Nephron progenitor cell (in vitro differentiated cells): ENCODE measurements at places on chromosomes 2 and 18.
A peak's percentile ranks its signal among the peaks of the same experiment; 100 is the strongest.

DNA sequence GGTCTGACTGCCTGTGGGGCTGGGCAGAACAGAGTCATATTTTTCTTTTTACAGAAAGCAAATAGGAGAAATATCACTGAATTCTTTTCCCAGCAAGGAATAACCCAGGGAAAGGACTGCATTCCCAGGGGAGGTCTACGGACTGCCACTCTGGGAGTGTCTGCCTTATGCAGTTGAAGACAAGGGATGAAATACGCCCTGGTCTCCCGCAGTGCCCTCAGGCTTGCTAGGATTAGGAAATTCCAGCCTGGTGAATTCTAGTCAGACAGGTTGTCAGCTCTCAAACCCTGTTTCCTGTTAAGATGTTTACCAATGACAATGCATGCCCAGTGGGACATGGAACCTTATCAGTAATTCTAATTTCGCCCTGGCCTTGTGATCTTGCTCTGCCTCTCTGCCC, 30.3 kb upstream of the PDK1 start:
- DNase-seq: peak; percentile 2
- H3K27me3 ChIP-seq: no peaks in the 10 kb centered on the region
- H3K36me3 ChIP-seq: peaks cover 68% of the 10 kb centered on the region
- no peaks in the 10 kb centered on the region for H3K4me1 ChIP-seq
- H3K27ac ChIP-seq: no peak overlapping the region

- H3K27me3 ChIP-seq: peaks cover 2% of the 10 kb centered on the region
- no peak for DNase-seq
- H3K27ac ChIP-seq: no peak overlapping the region
- H3K36me3 ChIP-seq: no peaks in the 10 kb centered on the region
- peaks cover 13% of the 10 kb centered on the region for H3K4me1 ChIP-seq
- H3K4me3 ChIP-seq: no peak overlapping the region
These were observed 44.0 kb upstream of the CHMP1B start for GRCh38 chr18:11807233-11807632.

- H3K36me3 ChIP-seq: no peaks in the 10 kb centered on the region
- peaks cover 5% of the 10 kb centered on the region for H3K27me3 ChIP-seq
- no peak overlapping the region for H3K4me3 ChIP-seq
- H3K27ac ChIP-seq: peak overlapping the region; percentile 64
- peaks cover 14% of the 10 kb centered on the region for H3K4me1 ChIP-seq
These were observed 1.1 kb upstream of the TTR start for GRCh38 chr18:31590570-31590969.

DNA sequence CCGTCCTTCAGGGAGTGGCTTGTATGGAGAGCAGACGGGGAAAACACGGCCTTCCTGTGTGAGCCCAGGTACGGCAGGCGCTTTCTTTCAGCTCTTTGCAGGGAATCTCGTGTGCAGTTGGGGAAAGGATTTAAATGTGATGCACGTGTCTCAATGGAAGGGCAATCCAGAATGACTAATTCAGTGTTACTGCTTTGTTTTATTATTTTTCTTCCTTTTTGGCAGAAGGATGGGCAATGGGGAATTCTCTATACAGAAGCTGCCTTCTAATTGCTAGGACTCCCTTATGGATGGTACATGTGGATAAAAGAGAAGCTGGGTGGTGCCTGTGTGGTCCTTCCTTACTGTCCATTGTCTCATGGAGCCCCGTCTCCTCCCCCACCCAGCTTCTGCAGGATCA, 107.4 kb downstream of the WDSUB1 start:
- H3K4me1 ChIP-seq: peaks cover 59% of the 10 kb centered on the region
- peaks cover 99% of the 10 kb centered on the region for H3K36me3 ChIP-seq
- H3K27ac ChIP-seq: peak overlapping the region; percentile 50
- no peaks in the 10 kb centered on the region for H3K27me3 ChIP-seq

DNA sequence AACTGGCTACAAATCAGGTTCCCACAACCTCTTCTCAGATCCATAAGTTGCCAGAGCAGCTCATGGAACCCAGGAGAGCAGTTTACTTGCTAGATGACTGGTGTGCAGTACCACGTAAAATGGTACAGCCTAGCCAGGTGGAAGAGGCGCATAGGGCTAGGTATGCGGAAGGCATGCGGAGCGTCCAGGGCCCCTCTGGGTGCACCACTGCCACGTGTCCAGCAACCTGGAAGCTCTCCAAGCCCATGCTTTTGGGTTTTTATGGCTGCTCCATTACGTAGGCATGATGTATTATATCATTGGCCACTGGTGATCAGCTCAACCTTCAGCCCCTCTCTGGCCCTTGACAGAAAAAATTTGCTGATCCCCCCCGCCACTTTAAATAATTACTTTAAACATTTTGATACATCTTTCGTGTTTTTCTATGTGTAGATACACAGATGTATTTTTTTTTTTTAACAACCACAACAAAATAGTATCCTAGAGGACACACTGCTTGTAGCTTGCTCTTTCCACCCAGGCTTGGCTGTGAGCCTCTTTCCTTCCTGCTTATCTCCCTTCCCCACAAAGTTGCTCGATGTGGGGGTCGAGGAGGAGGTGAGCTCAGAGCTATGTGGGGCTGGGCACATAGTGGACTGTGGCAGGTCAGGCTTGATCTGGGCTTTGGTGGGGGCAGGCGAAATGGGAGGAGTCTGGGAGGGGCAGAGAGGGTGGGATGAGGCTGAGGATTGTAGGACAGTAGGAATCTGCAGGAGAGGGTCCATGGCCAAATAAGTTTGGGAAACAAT, 65.4 kb upstream of the MCFD2 start:
- DNase-seq: no peak
- no peak overlapping the region for H3K4me3 ChIP-seq
- peaks cover 3% of the 10 kb centered on the region for H3K27me3 ChIP-seq
- H3K36me3 ChIP-seq: peaks cover 10% of the 10 kb centered on the region

GRCh38 chr2:175490360-175490791, 308.9 kb upstream of the ATP5MC3 start:
- H3K4me1 ChIP-seq: no peaks in the 10 kb centered on the region
- DNase-seq: no peak
- H3K4me3 ChIP-seq: no peak overlapping the region
- H3K27me3 ChIP-seq: no peaks in the 10 kb centered on the region
